ENCODE measurements at places on chromosomes 11 and 22. TPM values are rescaled to one million over a fixed set of nuclear protein-coding genes. Genes with fewer than 3 reads are reported as not detected.

SPTBN2 gene
- 22.3 TPM for polyA plus RNA-seq

ENTHD1 gene
- not detected for polyA plus RNA-seq

ADM2 gene
- 0.31 TPM for polyA plus RNA-seq

RASD2 gene
- polyA plus RNA-seq, result 0.26 TPM

MCHR1 gene
- not detected for polyA plus RNA-seq

BIK gene
- 1.00 TPM for polyA plus RNA-seq

KCNA4 gene
- polyA plus RNA-seq, result 0.11 TPM

C11orf87 gene
- polyA plus RNA-seq, result not detected

TTC36 gene
- 12.6 TPM for polyA plus RNA-seq

TBX1 gene
- polyA plus RNA-seq, result 0.52 TPM

PRMT3 gene
- polyA plus RNA-seq, result 6.3 TPM

MMP10 gene
- 0.06 TPM for polyA plus RNA-seq

PRODH gene
- polyA plus RNA-seq, result 12.4 TPM

C1QTNF5 gene
- 13.1 TPM for polyA plus RNA-seq

BACE1-AS gene
- polyA plus RNA-seq, result 2.6 TPM

DEUP1 gene
- polyA plus RNA-seq, result 0.22 TPM

YPEL1 gene
- polyA plus RNA-seq, result 2.9 TPM

SCGB1D2 gene
- polyA plus RNA-seq, result 1.4 TPM

SLC25A17 gene
- 9.4 TPM for polyA plus RNA-seq

TIGD3 gene
- 0.45 TPM for polyA plus RNA-seq

EFCAB6 gene
- 0.76 TPM for polyA plus RNA-seq

GLB1L2 gene
- polyA plus RNA-seq, result 5.2 TPM

ASCL2 gene
- polyA plus RNA-seq, result not detected

TOM1 gene
- 22.7 TPM for polyA plus RNA-seq

OR5P2 gene
- polyA plus RNA-seq, result not detected

CNTF gene
- polyA plus RNA-seq, result 0.64 TPM

SOX6 gene
- 1.7 TPM for polyA plus RNA-seq

HNRNPUL2 gene
- polyA plus RNA-seq, result 23.1 TPM

FUT4 gene
- polyA plus RNA-seq, result 1.5 TPM

CHEK2 gene
- polyA plus RNA-seq, result 2.7 TPM

ELFN2 gene
- polyA plus RNA-seq, result 0.03 TPM

MYOD1 gene
- polyA plus RNA-seq, result not detected

DEFB131B gene
- polyA plus RNA-seq, result not detected

All from adipose tissue (tissue), 3 donors.